ENCODE measurements at places on chromosomes 7 and 10. TPM values are rescaled to one million over a fixed set of nuclear protein-coding genes. Genes with fewer than 3 reads are reported as not detected.

NKX6-2 gene
- total RNA-seq, result not detected

UCMA gene
- not detected for total RNA-seq

TSPAN33 gene
- 0.65 TPM for total RNA-seq

VPS37D gene
- total RNA-seq, result 2.8 TPM

C10orf143 gene
- not detected for total RNA-seq

CACNB2 gene
- not detected for total RNA-seq

FEZF1 gene
- total RNA-seq, result not detected

ACTR3C gene
- not detected for total RNA-seq

NKX1-2 gene
- not detected for total RNA-seq

SFRP5 gene
- 0.90 TPM for total RNA-seq

PIP gene
- total RNA-seq, result 0.32 TPM

LBX1 gene
- under 0.01 TPM for total RNA-seq

CYP3A7 gene
- total RNA-seq, result not detected

HPSE2 gene
- not detected for total RNA-seq

PCDH15 gene
- not detected for total RNA-seq

SPDYE6 gene
- not detected for total RNA-seq

ATOH7 gene
- not detected for total RNA-seq

FXYD4 gene
- not detected for total RNA-seq

SPDYE8 gene
- not detected for total RNA-seq

MALSU1 gene
- total RNA-seq, result 57.8 TPM

CTAGE4 gene
- total RNA-seq, result under 0.01 TPM

STRIP2 gene
- 4.2 TPM for total RNA-seq

GJD4 gene
- not detected for total RNA-seq

NME8 gene
- total RNA-seq, result not detected

NPSR1 gene
- total RNA-seq, result not detected

PGAM1 gene
- total RNA-seq, result 844 TPM

NRP1 gene
- total RNA-seq, result 118 TPM

CALCR gene
- total RNA-seq, result not detected

ELN gene
- 36.3 TPM for total RNA-seq

CPA4 gene
- total RNA-seq, result 56.7 TPM

ZNF37A gene
- total RNA-seq, result 6.7 TPM

PLAC9 gene
- 89.7 TPM for total RNA-seq

MBL2 gene
- total RNA-seq, result not detected

PRLHR gene
- not detected for total RNA-seq

COL28A1 gene
- not detected for total RNA-seq

ANKRD2 gene
- not detected for total RNA-seq

MMP21 gene
- total RNA-seq, result not detected

SAP25 gene
- not detected for total RNA-seq

TMEM178B gene
- not detected for total RNA-seq

FAM107B gene
- total RNA-seq, result 7.9 TPM

HOGA1 gene
- 0.72 TPM for total RNA-seq

PRPS1L1 gene
- total RNA-seq, result not detected

OR2A42 gene
- total RNA-seq, result not detected

BICC1 gene
- total RNA-seq, result 81.6 TPM

SEMA4G gene
- 4.2 TPM for total RNA-seq

CALHM2 gene
- total RNA-seq, result 87.0 TPM

ANKRD30A gene
- total RNA-seq, result not detected

ACHE gene
- total RNA-seq, result 0.16 TPM

HOXA4 gene
- not detected for total RNA-seq

GATAD1 gene
- 13.5 TPM for total RNA-seq

Data from cardiac atrium fibroblast (primary cell).